ENCODE measurements at places on chromosomes 3 and 15. TPM values are rescaled to one million over a fixed set of nuclear protein-coding genes. Genes with fewer than 3 reads are reported as not detected.

GRCh38 chr3:12445523-12446240 lies 38.6 kb upstream of the TSEN2 start:
- DNase-seq: no peak

GRCh38 chr3:71919572-71919971 lies 134.6 kb upstream of the PROK2 start:
- DNase-seq: no peak

- no peak for DNase-seq
These were observed 114.7 kb upstream of the CCNL1 start for GRCh38 chr3:157274644-157275137.

GRCh38 chr3:56889131-56889530 lies 87.4 kb upstream of the ARHGEF3 start:
- DNase-seq: no peak

GRCh38 chr3:23741036-23741706 lies 64.6 kb upstream of the UBE2E1 start:
- no peak for DNase-seq

DNA sequence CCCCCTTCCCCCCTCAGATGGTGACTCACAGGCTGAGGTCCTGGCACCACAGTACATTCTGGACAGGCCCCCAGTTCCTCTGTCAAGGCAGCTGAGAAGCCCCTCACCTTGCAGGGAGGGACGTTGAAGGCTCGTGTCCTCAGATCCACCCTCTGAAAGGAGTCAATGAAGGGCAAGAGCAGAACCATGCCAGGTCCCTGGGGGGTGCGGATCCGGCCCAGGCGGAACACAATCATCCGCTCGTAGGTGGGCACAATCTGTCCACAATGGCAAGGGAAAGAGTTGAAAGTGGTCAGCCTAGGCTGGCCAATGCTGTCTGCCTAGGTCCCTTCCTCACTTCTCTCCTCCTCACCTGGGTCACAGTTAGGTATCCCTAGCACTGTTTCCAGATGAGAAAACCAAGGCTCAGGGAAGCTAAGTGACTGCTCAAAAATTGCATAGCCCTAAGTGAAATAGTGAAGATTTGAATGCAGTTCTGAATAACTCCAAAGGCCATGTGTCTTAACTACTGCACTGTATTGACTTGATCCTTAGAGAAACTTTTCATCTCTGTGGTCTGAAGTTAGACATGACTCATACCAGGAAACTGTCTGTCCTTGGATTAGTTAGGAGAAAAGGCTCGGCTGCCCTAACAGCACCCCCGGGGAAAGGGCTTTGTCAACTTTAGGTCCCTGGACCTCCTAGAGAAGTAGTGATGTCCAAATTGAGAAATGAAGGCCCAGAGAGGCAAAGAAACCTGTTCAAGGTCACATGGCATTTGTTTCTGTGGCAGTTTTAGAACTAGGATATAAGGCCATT lies 2.9 kb downstream of the STOML1 start:
- no peak for DNase-seq

DNA sequence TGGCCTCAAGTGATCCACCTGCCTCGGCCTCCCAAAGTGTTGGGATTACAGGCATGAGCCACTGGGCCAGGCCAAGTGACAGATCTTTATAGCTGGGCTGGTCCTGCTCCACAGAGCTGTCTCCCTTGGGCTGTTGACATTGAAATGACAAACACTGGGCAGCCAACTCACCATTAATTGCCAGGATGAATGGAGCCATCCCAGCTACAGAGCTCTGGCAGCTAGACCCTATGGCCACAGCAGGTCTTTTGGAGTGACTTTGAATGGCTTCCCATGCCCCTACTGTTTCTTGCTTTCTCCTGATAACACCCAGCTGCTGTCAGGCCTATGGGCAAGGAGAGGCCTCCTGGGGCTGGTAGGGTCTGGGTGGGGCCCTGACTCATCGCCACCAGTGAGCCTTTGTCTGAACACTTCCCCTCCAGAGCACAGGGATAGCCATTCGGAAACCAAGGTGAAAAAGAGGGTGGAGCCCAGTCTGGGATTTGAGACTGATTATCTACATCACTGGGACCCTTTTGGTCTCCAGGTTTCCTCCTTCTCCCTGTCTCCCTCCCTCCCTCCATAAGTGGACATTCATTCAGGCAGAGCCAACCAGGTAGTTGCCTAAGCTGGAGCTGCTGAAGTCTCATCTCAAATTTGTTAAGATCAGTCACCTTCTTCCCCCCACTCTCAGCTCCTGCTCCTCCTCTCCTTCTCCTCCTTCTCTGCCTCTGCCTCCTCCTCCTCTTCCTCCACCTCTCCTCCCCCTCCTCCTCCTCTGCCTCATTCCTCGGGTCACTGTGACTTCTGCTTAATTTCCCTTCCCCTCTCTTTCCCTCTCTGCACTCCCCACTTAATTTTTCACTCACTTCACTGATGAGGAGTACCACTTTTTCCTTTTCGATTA lies 34.0 kb downstream of the BHLHE40 start:
- DNase-seq: no peak

- DNase-seq: no peak
These were observed 190.4 kb downstream of the GHSR start for GRCh38 chr3:172257648-172258400.

DNA sequence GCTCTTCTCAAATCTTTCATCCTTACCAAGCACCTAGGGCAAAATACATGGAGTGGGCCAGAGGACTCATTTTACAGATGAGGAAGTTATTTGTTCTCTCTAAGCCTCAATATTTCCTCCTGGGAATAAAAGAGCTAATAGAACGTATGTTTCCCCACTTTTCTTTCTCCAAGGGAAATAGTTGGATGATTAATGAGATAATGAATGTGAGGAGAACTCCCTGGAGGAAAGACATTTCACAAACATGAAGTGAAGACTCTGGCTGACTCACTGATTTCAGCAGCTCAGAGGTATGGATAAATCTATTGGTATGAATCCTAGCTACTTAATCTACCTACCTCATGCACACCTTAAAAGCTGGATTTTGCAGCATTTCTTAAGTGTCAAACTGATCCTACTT lies 98.4 kb downstream of the ECT2 start:
- no peak for DNase-seq

GRCh38 chr3:20931834-20932233 lies 745.8 kb upstream of the SGO1 start:
- DNase-seq: no peak

- DNase-seq: no peak
These were observed 6.6 kb upstream of the CCNL1 start for GRCh38 chr3:157166561-157166960.

DNA sequence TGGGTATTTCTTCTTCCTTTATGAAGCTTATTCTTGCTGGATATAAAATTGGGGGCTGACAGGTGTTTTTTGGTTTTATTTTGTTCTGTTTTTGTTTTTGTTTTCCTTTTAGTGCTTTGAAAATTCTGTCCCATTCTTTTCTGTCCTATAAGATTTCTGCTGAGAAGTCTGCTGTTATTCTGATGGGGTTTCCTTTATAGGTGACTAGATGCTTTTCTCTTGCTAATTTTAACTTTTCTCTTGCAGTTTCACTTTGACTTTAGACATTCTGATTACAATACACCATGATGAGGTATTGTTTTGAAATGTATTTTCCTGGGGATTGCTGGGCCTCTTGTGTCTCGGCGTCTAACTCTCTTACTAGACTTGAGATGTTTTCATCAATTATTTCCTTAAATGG lies 22.8 kb downstream of the TTC14 start:
- no peak for DNase-seq

- DNase-seq: no peak
These were observed 18.1 kb downstream of the MB21D2 start for GRCh38 chr3:192899540-192899982.

GRCh38 chr3:118244761-118245160 lies 789.9 kb downstream of the IGSF11 start:
- DNase-seq: no peak

- DNase-seq: peak; percentile 47
These were observed 54.5 kb upstream of the GOLGA6B start for GRCh38 chr15:72599855-72600464.

GRCh38 chr15:90264671-90265070 lies 801 bp upstream of the NGRN start:
- DNase-seq: peak; percentile 5

The TPRG1 gene
- total RNA-seq: 5.5 TPM

The KCNAB1 gene
- 0.17 TPM for total RNA-seq

The TUSC2 gene
- total RNA-seq: 17.5 TPM

The DPPA2 gene
- total RNA-seq: not detected

The CCK gene
- not detected for total RNA-seq

The BLM gene
- 12.0 TPM for total RNA-seq

The CKMT1B gene
- total RNA-seq: not detected

Data from CD4-positive, CD25-positive, alpha-beta regulatory T cell (primary cell).